ENCODE measurements at places on chromosomes 7 and 10.

DNA sequence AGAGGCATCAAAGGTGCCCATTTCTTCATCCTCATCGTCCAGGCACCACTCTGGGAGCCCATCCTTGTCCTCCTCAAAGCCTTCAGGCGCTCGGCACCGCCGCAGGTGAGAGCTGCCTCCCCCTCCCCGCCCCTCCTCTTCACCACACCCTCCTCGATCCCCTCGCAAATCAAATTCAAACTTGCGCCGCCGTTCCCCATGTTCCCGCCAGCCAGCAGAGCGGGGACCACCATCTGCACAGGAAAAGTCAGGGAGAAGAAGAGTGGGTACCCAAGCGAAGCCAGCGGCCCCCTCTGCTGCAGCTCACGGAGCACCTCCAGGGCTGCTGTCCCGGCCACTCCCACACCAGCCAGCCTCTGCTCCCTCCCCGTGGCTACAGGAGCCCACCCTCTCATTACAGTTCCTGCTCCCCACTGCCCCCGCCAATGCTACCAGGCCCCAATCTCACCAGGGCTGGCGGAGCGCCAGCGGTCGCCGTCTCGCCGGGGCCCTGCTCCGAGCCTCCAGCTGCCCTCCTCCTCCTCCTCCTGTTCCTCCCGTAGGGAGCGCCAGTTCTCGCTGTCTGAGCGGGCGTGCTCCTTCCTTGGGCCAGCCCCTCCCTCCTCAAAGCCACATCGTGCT is 7.7 kb downstream of the GIGYF1 start:
- DNase-seq: no peak

- DNase-seq: no peak
Observed at GRCh38 chr7:46006723-46007122, 85.7 kb upstream of the IGFBP3 start.

GRCh38 chr7:138865843-138866242 is 67.8 kb upstream of the ATP6V0A4 start:
- DNase-seq: no peak

DNA sequence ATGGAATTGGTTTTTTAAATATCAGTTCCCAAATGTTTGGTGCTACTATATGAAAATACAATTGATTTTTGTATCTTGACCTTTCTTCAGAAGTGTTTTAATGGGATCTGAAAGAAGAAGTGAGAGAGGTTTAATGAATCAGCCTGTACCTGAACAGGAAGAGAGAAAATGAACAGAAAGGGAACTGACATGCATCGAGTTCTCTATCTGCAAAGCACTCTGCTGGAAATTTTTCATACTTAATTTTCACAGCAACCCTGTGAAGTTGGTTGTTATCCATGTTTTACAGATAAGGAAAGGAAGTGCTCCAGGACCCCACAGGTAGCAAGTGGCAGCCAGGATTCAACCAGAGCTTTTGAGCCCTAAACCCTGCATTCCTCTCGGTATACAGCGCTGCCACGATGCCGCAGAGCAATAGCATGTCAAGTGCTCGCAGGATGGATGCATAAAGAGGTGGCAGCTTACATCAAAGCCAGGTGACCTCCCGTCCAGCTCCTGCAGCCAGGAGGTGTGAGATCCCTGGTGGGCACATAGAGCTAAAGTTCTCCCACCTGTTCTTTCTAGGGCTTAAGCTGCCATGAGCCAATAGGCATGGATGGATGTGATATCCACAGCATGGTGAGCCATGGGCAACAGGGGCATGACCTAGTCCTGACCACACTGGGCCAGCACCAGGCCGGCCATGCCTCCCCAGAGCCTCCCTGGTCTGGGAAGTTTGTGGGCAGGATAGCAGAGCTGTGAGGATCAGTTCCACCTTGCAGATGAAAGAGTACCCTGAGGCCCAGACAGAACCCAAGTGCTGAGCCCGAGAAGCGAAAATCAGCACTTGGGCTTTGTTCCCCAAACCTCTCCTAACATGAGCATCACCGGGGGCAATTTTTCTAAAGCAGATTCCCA is 57.2 kb downstream of the CALML3 start:
- no peak for DNase-seq

DNA sequence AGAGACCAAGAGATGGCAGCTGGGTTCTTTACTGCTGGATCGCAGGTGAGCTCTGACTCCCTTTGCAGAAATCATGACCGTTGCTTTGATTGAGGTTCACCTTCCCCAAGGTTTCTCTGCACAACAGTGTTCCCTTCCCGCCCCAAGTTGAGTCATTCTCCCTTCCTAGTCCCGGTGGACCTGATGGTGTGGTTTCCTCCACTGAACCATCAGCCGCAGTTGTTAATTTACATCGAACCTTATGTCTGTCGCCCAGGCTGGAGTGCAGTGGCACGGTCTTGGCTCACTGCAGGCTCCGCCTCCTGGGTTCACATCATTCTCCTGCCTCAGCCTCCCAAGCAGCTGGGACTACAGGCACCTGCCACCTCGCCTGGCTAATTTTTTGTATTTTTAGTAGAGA is 5.8 kb downstream of the ZSCAN25 start:
- DNase-seq: no peak

GRCh38 chr7:23356726-23357125 is 57.6 kb downstream of the MALSU1 start:
- no peak for DNase-seq

DNA sequence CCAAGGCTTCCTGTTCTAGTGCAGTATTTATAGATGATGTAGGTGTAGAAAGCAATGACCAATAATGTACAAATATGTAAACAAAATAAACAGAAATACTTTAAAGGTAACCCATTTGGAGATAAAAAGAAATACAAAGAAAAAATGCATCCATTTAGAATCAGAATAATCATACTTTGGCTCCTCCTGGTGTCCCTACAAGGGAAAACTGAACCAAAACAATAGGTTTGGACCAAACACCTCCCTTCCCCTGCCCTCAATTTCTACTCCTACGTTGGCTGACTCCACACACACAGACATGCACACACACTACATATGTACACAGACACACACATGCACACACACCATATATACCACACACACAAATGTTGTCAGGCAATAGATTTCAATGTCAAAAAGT is 36.0 kb downstream of the C10orf143 start:
- DNase-seq: no peak

DNA sequence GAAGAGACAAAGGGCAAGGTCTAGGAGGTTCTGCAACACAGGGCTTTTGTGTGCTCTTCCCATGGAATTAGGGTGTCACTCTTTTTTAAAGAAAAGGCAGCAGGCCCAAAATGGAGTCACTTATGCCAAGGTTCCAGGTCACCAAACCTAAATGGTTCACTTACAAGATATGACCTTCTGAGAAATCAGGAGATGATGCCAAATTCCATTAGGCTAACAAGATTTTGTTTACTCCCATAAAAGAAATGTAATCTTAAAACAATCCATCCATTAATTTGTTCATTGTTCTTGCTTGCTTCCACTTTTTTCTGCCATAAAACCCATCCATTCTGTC is 158.1 kb downstream of the SNX13 start:
- DNase-seq: no peak

DNA sequence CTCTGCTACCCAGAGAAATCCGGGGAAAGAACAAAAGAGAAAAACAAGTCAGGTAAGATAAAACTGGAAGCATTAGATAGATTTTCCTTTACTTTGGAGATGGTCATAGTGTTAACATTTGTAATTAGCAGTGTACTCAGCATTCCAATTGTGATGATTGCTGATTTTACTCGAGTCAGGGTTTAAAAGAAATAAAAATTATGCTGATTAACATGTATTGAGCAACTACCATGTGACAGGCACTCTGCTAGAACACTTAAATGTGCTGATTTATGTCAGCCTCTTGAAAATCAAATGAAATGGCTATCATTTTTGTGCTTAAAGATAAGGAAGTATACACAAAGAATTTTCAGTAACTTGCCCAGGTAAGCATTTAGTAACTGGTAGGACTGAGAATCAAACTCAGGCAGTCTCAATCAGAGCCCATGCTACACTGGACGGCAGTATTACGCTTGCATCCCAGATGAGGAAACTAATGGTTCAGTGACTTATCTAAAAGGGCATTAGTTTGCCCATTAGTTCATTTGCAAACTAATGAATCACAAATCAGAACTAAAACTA is 735.1 kb upstream of the SORCS1 start:
- no peak for DNase-seq

DNA sequence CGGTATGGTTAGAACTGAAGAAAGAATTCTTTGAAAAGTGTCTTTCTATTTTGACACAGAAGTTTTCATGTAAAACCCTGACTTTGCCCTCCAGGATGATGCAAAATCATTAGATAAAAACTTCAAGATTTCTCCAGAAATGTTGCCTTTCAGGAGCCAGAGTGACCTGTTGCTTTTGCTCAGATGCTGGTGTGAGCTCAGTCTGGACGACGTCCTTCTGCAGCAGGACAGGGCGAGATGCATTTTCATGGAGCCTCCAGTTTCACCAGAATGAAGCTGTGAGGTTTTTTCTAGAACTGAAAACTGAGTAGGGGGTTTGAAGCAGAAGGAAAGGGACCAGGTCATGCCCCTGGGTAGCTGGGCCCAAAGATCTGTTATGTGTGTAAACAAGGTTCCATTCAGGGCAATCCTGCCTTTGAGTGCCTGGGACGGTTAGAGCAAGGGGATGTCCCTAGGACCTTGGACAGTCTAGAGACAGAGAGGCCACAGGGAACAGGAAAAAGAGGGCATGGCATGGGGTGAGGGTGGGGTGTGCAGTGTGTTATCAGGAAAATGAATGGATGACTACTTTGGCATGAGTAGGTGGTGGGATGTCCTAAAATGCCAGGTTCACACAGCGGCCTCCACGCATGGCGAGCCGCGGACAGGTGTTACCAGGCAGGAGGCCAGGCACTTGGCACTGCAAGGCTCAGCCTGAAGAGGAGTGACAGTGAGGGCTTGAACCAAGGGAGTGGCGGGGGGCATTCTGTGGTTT is 356.3 kb downstream of the CXCL12 start:
- DNase-seq: no peak

DNA sequence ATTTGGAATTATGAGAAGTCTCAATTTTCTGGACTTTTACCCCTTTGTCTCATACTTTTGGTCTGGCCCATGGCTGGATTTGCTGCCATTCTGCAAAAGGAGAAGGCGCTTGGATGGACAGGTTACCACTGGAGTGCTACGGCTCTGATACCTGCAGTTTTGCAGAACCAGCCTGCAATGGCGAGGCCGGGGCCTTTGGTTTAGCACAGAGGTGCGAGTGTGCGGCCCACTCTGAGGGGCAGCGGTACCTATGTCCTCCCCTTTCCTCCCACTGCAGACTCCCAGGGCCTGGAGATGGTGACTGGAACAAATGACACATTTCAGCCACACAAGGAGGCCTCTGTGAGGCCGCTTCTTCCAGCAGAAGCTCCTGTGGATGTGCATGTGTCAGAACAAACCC is 11.9 kb downstream of the ZNF777 start:
- no peak for DNase-seq

- peak; percentile 22 for DNase-seq
Observed at GRCh38 chr7:149281508-149282330, 19.7 kb downstream of the ZNF783 start.

- DNase-seq: no peak
Observed at GRCh38 chr10:97039538-97040247, 146.1 kb downstream of the SLIT1 start.

DNA sequence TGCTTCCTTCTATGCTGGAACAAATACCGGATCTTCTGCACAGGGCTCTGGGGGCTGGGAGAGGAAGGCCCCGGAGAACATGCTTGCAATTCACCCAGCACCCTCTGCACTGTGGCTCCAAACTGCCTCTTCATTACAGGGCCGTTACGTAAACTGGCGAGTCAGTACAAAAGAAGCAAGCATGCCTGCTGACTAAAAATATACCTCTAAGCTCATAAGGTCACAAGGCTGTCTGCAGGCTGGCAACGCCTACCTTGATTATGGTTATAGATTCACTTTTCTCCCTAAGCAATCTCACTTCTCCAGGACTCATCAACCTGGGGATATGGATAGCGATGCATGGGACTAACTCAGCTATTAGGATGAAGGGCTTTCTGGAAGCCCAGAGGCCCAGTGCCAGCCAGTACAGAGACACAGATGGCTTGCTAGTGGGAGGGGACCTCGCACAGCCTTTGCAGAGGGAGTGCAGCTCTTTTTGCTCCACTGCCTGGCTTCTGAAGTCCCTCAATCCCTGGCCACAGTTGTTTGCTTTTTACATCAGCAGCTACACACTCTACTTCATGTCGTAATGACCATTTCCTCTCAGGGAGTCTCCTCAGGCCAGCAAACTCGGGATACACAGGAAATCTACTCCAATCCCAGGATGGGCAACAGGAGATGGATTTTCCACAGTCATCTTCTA is 96.1 kb downstream of the SH3PXD2A start:
- no peak for DNase-seq

GRCh38 chr7:17871815-17872533 is 68.3 kb downstream of the SNX13 start:
- no peak for DNase-seq

GRCh38 chr7:90771281-90771680 is 175.2 kb downstream of the CDK14 start:
- DNase-seq: no peak

DNA sequence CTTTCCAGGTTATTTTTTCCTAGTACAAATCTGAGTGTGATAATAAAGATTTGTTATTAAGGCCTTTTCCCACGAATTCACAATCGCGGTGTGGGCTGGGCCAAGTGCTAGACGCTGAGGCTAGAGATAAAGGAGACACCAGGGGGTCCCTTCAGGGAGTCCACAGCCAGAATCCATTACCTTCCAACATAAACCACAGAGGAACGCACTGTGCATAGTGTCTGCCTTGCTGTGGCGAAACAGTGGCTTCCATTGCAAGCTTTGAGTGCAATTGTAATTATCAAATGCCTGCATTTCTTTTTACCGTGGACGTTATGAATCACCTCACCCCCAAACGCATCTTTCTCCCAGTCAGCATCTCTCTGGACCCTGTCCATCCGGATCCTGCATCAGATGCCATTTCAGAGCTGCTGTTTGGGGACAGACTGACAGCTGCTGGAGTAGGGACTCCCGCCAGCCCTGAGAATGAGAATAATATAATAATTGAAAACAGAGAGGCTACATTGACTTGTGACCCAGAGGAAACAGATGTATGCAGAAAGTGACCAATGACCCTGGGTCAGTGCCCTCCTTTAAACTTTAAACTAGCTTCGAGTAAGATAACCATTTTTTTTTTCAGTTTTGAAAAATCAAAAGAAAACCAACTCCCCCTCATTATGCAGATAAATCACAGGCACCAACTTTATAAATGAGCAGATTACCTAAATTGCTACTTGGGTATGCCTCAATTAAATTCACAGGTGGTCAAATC is 456.2 kb upstream of the NRP1 start:
- no peak for DNase-seq

GRCh38 chr10:5775685-5776084 is 37.5 kb downstream of the GDI2 start:
- no peak for DNase-seq

DNA sequence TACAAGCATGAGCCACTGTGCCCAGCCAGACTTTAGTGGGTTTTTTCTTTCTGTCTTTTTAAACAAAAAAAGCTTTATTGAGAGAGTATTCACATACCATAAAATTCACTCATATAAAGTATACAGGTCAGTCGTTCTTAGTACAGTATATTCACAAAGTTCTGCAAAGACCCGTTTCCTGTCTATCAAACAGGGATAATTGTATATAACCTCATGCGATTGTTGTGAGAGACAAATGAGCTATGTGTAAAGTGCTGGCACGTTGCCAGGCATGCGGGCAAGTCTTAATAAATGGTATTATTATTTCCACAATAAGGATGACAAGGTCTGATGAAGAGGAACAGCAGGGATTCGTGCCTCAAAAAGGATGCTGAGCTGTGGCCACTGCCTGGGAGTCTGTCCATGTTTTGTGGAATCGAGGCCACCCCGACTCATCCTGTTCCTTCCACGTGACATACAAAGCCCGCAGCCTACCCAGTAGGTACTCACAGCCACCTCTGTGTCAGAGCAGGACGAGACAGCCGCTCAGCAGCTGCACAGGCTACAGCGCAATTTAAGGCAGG is 51.6 kb downstream of the SMKR1 start:
- no peak for DNase-seq

All from D341Med (cell line).